ENCODE measurements at places on chromosomes 11 and 22.

GRCh38 chr22:22943521-22944267 lies 56.1 kb downstream of the IGLL5 start:
- no peak for DNase-seq

GRCh38 chr11:67600324-67601029 lies 6.3 kb upstream of the NDUFV1 start:
- no peak for DNase-seq

DNA sequence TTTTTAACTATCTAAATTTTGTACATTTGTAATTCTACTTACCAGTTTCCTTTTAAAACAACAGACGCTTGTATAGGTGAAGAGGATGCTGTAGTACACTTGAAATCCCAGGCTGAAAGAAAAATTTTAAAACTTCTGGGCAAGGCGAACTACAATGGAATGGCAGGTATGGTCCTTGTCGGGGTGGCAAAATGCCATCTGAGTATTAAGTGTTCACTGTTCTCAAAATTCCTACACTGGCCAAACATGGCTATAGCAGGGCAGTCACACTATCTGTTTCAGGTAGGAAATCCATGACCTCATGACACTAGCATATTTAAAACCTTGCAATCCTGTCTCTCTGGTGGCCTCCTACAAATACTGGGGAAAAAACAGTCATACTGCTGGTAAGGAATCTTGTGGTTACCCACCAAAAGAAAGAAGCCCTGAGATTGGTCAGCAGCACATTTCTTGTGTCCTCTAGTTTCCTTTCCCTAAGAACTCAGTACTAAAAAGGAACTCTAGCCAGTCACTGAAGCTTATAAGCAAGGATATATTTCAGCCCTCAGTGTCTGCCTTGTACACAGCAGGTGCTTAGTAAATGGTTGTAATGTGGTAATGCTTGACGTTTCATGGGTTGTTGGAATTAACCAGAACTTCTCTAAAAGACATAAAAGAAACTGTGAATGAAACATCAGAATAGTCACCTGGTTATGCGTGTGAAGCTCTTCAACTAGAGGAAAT lies 5.2 kb upstream of the ZC3H12C start:
- no peak for DNase-seq

- no peak for DNase-seq
Measured at GRCh38 chr11:72216638-72217037, at the start of gene FOLR2. TSS of gene FOLR2 (plus strand) at chr11:72216794. CDS start at chr11:72218585, 1,791 bp downstream.

DNA sequence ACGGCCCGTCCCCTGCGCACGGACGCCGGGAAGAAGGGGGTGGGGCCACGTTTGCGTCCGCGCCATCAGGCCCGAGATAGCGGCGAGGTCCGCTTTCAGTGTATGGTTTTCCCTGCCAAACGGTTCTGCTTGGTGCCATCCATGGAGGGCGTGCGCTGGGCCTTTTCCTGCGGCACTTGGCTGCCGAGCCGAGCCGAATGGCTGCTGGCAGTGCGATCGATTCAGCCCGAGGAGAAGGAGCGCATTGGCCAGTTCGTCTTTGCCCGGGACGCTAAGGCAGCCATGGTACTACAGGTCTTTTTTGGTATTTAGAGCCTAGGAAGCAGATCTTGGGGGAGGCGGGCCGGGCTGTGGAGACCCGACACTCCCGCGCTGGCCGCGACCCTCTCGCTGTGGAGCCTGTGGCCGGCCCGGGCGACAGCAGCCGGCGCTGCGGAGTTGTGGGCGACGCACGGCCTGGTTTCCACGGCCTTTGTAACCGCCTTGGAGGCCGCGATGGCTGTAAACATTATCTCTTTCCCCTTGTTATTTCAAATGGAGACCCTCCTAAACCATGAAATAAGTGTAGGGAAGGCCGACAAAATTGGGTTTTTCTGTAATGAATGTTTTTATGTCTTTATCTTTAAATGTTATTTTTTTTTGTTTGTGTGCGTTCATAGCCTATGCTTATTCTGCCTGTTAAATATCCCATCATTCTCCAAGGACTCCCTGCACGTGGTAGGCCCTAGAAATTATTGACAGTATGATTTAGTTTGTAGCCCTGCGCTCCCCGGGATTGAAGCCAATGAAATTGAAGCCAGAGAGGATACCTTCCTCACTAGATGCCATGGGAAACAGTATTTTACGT lies at the start of gene AASDHPPT:
Gene AASDHPPT (plus strand): TSS at position 54 of the 847 bp plus-strand sequence. CDS start 49 bp downstream, at position 103.
- no peak for DNase-seq

DNA sequence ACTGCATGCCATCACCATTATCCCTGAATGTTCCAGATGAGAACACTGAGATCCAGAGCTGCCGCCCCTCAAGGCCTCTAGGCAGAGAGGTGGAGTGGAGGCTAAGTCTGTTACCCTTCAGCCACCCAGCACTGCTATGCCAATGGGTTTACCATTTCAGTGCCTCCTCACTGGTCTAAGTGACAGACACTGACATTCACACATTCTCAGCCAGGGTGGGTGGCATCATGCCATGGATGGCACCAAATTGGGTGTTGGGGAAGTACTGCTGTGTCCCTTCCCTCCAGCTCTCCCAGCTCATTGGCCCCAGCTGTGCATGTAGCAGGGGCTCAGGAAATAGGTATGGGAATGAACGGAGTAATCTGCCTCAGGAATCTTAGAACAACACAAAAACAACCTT lies 96.8 kb upstream of the PLET1 start:
- DNase-seq, result no peak

All from GOT3 (cell line).